SK-N-SH treated with all-trans-retinoic acid at 6 μM for 48 hours (cell line): ENCODE measurements at places on chromosomes 1 and 21.
A peak's percentile ranks its signal among the peaks of the same experiment; 100 is the strongest.

GRCh38 chr1:63593886-63594605 lies 835 bp downstream of the PGM1 start:
- ATAC-seq: peak; percentile 68

GRCh38 chr1:74502432-74502831 lies 10.0 kb downstream of the LRRC53 start:
- peak; percentile 59 for ATAC-seq

DNA sequence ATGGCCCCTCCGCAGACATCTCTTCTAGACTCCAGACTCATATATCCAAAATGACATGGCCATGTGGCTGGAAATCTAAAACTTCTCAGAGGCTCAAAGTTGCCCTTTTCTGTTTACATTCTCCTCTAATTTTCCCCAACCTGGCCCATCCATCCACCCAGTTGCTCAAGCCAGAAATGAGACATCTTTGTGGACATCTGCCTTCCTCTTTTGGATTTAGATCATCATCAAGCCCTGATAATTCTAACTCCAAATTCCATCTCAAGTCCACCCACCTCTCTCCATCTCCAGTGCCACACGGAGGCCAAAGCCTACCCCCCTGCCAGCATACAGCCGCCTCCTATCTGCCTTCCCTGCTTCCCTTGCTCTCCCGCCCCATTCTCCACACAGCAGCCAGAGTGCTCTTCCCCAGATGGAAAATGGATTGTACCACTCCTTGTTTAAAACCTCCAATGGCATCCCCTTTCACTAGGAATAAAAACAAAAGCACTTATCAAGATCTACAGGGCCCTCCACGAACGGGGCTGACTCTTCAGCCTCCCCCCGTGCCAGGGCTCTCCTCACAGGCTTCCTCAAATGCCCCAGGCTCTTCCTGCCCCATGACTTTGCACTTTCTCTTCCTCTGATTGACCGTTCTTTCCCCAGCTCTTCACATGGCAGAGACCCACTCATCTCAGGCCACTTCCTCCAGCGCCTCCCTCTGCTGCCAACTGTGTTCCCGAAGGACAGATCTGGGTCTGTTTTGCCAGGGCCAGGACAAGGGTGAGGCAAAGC lies 40.1 kb downstream of the SYT6 start:
- ATAC-seq: no peak

DNA sequence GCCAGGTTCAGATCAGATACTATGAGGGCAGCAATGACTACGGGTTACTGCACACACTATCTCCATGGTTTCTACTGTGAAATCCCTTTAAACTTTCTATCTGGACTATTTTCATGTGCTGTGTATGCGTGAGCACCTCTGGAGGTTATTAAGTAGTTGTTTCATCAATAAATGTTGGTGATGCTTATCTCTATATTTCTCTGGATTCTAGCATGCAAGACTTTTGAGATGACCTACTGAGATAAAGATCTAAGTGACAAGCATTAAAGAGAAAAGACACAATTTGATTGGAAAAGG lies 194.0 kb downstream of the NRIP1 start:
- ATAC-seq: no peak

DNA sequence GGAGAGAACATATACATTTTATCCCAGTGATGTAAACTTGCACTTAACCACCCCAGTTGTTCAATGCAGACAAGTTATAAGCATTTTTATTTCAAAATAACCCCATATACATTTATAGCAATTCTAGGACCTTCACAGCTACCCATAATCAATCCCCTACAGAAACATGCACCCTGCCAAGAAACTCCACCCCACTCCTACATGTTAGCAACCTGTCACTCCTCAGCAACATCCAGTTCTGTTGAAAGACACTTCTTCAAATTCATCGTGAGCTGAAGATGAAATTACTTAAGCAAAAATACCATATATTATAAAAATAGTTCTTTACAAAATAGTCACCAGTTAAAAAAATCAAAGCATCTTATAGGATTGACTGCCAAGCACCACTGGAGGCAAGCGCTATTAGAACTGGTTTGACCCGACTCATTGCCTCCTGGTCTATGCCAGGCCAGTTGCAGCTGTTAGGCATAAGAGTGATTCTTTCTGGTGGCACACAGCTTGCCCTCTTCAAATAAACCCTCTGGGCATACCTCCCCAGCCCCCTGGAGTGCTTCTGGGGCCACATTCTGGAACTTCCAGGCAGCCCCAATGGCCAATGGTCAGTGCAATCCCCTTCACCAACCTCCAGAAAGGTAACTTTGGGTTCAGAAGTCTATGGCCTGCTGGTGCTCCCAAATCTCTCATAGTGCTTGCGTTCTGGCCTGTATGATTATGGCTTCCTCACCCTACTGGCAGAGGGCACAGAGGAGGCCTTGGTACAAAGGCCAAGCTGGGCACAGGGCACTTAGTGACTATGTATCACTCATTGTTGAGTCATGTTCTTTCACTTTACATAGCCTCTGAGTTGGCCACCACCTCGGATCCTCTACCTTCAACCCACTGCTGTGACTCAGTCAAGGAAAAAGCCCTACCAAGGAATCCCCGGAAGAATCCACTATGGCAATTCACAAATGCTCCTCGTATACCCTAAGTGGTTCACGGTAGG lies 72.2 kb upstream of the RALGPS2 start:
- no peak; the same call in 2 of the 3 replicates for ATAC-seq

DNA sequence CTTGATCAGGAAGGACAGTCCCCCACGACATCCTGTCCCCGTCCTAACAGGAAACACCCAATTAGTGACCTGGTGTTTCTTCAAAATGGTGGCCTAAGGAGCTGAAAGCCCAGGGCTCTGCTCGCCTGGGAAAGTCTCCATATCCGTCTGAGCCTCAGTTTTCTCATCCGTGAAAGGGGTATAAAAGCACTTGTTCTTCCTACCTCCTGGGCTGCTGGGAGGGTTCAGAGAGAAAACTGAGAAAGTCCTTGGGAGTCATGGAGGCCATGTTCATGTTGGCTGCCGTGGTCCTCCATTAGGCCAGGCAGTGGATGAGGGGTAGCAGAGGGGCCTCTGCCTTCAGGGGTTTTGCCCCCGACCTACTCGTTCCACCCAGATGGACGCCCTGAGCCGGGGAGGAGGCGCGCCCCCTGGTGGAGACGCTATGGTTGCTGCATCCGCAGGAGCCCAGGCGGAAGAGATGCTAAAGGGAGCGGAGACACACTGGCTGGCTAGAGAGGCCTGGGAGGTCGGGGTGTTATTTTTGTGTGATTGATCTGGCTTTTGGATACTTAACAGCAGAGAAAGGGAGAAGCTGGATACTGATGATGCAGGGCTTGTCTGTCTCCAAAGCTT lies 113.5 kb downstream of the PRDM2 start:
- no peak for ATAC-seq

- peak; percentile 94 for ATAC-seq
Observed at GRCh38 chr1:173507205-173507846, 30.2 kb downstream of the PRDX6 start.

DNA sequence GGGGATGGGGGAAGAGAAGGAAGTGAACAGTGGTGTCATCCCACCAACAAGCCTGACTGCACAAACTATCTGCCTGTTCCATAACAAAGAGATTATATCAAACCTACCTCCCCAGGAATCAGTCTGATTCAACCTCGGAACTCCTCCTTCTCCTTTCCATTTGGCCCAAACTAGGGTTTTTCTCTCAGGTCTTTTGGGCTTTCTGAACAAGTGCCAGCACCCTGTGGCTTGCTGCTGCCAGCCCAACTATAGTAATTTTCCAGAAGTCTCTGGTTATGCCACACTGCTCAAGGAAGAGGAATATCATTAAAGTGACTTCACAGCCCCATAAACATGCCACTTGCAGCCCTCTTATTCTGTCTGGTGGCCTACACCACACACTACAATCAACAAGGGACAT lies 70.5 kb downstream of the RGS7 start:
- no peak for ATAC-seq

GRCh38 chr1:224106568-224107281 lies 7.2 kb upstream of the FBXO28 start:
- ATAC-seq: peak; percentile 99

DNA sequence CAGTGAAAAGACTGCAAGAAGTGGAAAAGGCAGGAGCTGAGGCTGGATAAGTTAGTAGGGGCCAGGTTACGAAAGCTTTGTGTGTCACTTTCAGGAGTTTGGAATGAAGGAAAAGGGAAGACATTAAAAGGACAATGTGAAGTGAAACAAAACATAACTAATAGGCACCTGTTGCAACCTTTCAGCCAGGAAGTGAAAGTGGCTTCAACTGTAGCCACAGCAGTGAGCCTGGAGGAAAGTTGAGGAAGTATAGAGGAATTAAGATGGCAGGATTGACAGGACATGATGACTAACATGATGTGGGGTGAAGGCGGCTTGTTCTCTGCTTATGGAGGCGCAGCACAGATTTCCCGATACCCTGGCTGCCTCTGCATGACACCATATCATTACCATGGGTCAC lies 68.9 kb downstream of the C4BPA start:
- ATAC-seq: no peak

- peak; percentile 95 for ATAC-seq
Observed at GRCh38 chr21:31604591-31605190, 54.8 kb upstream of the SOD1 start.

DNA sequence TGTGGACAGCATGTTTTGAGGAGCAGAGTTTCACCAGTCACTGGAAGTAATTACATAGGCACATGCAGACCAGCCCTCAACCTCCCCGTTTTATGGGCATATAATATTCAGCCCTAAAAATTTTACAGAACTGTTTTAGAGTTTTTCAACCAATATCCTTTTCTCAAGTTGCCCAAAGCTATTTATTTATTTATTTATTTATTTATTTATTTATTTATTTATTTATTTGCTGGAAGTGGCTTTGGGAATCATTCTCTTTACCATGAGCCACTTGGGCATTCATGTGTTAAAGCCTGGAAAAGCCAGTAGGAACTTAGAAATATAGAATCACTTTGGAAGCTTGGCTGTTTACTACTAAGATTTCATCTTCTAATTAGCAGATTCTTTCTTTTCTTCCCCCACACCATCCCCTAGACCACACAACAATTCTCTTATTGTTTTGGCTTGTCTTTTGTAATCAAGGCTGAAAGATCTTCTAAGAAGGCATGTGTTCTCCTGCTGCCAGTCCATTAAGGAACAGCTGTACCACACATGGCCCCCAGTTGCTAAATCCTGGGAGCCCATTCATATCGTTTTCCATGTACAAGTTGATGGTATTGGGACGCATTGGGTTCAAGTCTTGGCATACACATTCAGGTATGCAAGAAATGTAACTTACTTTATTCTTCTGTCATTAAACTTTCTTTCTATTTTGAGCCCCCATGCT lies 220.0 kb downstream of the PAPPA2 start:
- no peak for ATAC-seq

- ATAC-seq: no peak
Observed at GRCh38 chr1:66351913-66352312, 182.0 kb upstream of the SGIP1 start.

- no peak for ATAC-seq
Observed at GRCh38 chr1:206970446-206970845, at the start of gene FCAMR. FCAMR (minus strand) TSS chr1:206970460; CDS start chr1:206970125, 335 bp downstream.

GRCh38 chr1:33273406-33273805 lies 17.1 kb downstream of the ZNF362 start:
- ATAC-seq: no peak

DNA sequence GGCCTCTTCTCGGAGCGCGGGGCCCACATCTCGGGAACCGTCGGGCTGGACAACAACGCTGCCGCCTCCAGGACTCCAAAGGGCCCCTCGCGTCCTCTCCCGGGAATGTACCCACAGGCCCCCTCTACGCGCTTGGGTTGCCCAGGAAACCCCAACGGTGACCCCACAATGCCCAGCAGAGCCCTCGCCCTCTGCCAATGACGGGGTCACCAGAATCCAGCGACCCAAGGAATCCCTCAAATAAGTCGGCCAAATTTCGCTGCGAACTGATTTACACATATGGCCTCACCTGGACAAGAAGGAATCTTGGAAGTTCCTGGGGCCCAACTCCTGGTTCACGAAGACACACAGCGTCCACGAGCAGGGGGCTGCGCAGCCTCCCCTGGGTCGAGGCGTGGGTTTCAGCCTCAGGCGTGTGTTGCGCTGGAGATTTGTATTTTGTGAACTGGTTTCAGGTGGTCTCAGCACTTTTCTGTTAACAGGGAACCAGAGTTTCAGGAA lies 78.1 kb downstream of the DESI2 start:
- no peak for ATAC-seq

- ATAC-seq: no peak
Observed at GRCh38 chr1:207838156-207839082, 72.5 kb downstream of the CD34 start.

DNA sequence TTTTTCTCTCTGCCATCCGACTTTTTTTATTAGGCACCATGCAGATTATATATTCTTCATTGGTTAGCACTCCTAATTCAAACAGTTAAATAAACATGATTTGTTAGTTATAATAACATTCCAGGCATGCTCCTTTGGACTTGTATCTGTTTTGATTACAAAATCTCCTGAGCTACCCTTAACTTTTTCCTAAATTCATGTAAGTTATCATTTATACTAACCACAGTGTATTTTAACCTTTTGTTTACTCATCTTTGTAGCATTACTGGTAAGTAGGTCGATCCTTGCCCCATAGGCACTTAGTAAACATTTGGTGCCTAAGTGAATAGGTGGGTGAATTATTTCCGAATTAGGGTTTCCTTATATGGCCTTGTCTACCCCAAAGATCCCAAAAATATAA lies 43.8 kb downstream of the MIER1 start:
- no peak for ATAC-seq

DNA sequence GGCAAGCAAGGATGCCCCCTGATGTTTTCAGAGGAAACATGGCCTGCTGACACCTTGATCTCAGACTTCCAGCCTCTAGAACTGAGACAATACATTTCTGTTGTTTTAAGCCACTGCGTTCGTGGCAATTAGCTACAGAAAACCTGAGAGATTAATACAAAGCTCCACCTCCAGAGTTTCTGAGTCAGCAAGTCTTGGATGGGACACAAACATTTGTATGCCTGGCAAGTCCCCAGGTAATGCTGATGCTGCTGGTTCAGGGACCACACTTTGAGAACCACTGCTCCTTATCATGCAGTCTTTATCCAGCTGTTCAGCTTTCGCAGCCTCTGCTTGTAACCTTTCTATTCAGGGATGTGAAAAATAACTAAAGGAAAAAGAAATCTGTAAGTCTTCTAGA lies 565.7 kb upstream of the PLXNA2 start:
- no peak for ATAC-seq
